ENCODE measurements at places on chromosomes 5 and 9. TPM values are rescaled to one million over a fixed set of nuclear protein-coding genes. Genes with fewer than 3 reads are reported as not detected.

PCDHA12 gene
- 3.0 TPM for total RNA-seq

NPDC1 gene
- total RNA-seq: 78.9 TPM

PTGER4 gene
- 7.5 TPM for total RNA-seq

ADRA1B gene
- 23.0 TPM for total RNA-seq

TMEM267 gene
- total RNA-seq: 19.6 TPM

ADAMTS13 gene
- total RNA-seq: 0.60 TPM

EFNA5 gene
- total RNA-seq: 16.3 TPM

CDX1 gene
- total RNA-seq: not detected

RFESD gene
- 1.3 TPM for total RNA-seq
